ENCODE measurements at places on chromosomes 3 and 15.

DNA sequence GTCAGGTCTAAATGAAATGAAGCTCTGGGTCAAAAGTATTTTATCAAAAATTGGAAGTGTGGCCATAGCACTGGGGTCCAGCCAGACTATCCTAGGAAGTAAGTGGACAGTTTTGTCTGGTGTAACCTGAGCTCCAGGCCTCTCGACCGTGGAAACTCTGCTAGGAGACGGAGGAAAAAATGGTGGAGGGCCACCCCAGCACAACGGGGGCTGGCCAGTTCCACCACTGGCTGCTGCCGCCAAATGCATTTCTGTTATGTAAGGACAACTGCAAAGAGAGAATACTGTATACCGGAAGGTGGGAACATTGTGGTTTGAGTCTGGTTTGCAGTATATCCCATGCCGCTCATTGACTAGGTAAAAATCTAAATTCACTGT, 235.7 kb downstream of the GREM1 start:
- DNase-seq = no peak

- DNase-seq = no peak
These were observed 6.8 kb upstream of the KBTBD12 start for GRCh38 chr3:127908202-127908601.

DNA sequence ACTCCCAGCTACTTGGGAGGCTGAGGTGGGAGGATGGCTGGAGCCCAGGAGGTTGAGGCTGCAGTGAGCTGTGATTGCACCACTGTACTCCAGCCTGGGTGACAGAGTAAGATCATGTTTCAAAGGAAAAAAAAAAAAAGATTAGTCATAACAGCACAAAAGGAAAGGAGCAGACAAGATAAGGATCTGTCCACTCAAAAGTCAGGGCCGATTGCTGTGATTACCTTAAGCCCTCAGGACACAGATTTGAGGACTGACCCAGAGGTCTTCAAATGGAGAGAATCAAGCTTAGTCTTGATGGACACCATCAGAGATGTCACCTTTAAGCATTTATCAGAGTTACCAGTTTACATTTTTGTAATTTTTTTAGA, 23.9 kb upstream of the HEG1 start:
- no peak for DNase-seq

DNA sequence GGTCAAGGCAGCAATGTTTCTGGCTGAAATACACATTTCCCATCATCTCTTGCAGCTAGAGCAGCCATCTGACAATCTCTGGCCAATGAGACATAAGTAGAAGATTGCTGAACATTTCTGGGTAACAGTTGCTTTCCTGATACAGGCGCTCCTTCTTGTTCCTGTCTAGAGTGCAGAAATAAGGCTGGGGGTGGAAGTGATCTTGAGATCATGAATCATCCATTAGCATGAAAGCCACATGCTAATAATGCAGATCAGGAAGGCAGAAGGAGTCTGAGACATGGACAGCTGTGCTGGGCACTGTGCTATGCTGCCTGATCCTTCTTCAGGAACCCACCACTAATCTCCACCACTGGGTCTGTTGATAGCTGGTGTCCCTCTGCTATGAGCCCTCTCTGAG, 14.8 kb upstream of the TMEM108 start:
- no peak for DNase-seq

DNA sequence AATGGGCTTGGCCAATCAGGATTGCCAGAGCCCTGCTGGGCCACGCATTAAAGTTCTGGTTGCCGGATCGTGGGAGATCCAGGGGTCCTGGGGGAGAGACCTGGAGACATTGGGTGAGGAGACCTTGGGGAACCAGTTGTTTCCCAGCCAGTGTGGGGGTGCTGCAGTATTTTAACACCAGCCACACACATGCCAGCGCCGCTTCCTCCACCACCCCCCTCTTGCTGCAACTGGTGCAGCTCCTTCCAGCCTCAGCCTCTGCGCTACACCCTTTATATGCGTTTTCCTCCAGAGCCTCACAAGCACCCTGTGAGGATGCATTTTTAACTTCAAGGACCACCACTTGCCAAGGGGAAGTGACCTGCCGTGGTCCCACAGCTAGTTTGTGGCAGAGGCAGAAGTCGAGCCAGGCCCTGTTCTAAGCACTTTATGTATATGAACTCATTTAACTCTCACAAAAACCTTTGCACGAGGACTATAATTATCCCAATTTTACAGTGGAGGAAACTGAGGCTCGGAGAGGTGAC, 29.4 kb upstream of the GRIP2 start:
- no peak for DNase-seq

GRCh38 chr15:35397027-35397426, 148.9 kb downstream of the DPH6 start:
- no peak for DNase-seq

GRCh38 chr3:170844377-170844776, 25.6 kb downstream of the RPL22L1 start:
- DNase-seq = no peak

- no peak for DNase-seq
These were observed 2.8 kb upstream of the MESD start for GRCh38 chr15:80992441-80992840.
